Stimulated activated CD4-positive, alpha-beta T cell treated with anti-CD3 and anti-CD28 coated beads, Interleukin-1b, Interleukin-23, amount 100 ng/mL, for 24 hours (primary cell): ENCODE measurements at places on chromosomes 3 and 15.

GRCh38 chr15:67042551-67043142 lies 22.8 kb upstream of the SMAD3 start:
- no peak for DNase-seq

- no peak for DNase-seq
These were observed 208.9 kb upstream of the TPM1 start for GRCh38 chr15:62833646-62834045.

GRCh38 chr15:34327906-34328305 lies 9.7 kb downstream of the SLC12A6 start:
- no peak for DNase-seq

DNA sequence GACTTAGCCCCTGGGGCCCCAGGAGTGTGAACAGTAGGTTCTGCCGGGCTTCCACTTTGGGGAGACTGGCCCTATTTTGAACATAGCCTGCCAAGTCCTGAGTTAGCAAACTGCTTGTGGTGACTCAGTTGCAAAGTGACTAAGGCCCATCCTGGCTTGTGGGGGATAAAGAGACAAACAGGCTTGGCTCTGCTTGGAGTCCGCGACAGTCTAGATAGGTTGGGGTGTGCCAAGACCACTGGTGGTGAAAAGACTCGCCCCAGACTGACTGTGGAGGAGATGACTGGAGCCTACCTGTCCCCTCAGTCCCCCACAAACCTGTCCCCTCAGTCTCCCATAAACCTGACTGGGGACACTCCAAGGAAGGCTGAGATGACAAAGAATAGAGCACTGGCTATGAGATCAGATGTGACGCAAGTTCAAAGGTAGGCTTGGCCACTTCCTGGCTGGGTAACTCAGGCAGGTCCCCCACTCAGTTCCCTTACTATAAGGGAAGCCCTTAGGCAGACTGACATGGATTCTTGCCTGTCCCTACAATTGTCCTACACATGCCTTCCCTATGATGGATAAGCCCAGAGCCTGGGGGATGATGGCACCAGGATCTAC lies 4.3 kb downstream of the DNASE1L3 start:
- DNase-seq, result no peak

- DNase-seq, result no peak
These were observed 14.9 kb downstream of the ZBTB47 start for GRCh38 chr3:42668413-42668760.

DNA sequence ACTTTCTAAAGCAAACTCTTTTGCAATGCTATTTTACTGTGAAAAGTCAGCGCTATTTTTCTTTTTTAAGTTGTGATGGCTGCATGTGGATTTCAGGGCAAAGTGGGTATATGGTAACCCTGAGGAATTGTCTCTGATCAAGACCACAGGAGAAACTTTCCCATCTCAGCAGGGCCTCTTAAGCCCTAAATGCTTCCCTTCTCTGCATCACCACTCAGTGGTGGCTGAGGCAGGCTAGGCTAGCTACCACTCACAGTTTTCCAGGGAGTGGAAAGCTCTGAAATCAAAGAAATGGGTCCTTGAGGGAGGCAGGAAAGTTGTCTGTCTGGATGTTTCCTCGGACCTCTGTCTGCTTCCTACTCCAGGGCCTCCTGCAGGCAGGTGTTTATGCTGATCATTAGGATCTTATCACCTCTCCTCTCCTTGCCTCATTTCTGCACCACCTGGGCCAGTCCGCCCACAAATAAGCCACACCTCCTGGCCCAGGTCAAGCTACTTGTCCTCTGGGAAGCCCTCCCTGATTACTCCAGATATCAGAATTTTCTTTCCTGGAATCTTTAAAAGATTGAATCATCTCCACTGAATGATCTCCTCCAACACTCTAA lies 37.0 kb downstream of the CEMIP start:
- DNase-seq, result no peak

DNA sequence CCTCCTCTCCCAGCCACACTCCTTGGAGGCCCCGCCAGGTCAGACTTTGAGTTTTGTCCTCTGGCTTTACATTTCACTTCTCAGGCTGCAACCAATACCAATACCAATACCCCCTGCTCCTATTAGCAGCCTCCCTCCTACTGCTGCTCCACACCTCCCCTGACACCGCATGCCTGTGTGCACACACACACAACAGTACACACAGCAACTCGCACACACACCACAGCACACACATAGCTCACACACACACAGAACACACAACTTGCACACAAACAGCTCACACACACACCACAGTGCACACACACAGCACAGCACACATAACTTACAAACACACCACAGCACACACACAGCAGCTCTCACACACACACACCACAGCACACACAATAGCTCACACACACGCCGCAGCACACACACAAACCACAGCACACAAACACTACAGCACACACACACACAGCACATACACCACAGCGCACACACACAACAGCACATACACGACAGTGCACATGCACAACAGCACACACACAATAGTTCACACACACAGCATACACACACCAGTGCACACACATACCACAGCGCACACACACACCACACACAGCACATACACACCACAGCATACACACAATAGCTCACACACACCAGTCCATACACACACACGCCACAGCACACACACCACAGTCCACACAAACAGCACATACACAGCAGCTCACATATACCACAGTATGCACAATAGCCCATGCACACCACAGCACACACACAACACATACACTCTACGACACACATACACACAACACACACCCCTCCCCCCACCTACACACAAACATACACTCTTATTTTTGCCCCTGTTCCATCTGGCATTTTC lies 204.7 kb downstream of the UACA start:
- DNase-seq, result no peak

GRCh38 chr3:104885214-104885814 lies 481.4 kb upstream of the ALCAM start:
- DNase-seq, result no peak

- no peak for DNase-seq
These were observed 456.5 kb upstream of the THRB start for GRCh38 chr3:24951180-24951579.

- DNase-seq, result no peak
These were observed 20.8 kb downstream of the CCR1 start for GRCh38 chr3:46187341-46187700.

GRCh38 chr15:100114100-100114499 lies 227.7 kb downstream of the ADAMTS17 start:
- DNase-seq, result no peak
